Brain (organoid and tissue), 16 donors: ENCODE measurements at places on chromosomes 12 and 14. TPM values are rescaled to one million over a fixed set of nuclear protein-coding genes. Genes with fewer than 3 reads are reported as not detected.

GRCh38 chr12:66237505-66238175, 48.6 kb downstream of the IRAK3 start:
- DNase-seq, result no peak

DNA sequence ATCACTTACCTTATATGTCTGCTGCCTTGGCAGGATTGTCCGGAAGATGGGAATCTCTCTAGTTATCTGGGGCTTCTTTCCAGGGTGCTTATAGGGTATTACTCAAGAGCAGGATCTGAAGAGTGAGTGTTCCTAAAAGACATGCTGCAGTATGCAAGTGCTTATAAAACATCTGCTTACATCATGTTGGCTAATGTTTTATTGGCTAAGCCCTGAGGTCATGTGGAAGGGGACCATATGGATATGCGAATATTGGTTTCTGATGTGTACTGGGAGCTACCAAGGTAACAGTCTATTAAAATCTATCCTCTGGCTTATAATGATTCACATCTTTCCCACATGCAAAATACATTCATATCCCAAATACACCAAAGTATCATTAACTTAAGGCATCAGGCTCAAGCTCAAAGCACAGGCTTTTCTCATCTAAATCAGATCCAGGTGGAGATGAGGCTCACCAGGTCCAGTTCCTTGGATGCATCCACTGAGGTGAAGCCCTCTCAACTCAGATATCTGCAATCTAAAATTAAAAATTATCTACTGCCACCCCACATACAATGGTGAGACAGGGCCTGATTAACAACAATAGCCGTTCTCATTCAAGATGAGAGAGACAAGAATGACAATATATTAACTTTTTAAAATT, 29.8 kb downstream of the LRRIQ1 start:
- no peak for DNase-seq

DNA sequence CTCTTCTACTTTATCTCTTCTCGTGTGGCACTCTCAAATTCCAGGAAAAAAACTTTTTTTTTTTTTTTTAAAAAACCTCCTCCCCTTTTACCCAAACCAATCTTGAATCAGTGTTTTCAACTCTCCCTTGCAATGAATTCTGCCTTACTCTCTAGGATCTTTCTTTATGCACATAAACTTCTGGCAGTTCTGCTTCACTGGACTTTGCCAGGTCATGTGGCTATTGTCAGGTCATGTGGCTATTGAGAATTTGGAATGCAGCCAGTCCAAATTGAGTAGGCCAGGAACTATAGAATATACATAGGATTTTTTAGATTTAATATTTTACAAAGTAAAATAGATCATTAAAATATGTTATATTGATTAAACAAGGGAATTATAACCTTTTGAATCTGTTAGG, 218.2 kb downstream of the TMTC3 start:
- DNase-seq, result no peak

DNA sequence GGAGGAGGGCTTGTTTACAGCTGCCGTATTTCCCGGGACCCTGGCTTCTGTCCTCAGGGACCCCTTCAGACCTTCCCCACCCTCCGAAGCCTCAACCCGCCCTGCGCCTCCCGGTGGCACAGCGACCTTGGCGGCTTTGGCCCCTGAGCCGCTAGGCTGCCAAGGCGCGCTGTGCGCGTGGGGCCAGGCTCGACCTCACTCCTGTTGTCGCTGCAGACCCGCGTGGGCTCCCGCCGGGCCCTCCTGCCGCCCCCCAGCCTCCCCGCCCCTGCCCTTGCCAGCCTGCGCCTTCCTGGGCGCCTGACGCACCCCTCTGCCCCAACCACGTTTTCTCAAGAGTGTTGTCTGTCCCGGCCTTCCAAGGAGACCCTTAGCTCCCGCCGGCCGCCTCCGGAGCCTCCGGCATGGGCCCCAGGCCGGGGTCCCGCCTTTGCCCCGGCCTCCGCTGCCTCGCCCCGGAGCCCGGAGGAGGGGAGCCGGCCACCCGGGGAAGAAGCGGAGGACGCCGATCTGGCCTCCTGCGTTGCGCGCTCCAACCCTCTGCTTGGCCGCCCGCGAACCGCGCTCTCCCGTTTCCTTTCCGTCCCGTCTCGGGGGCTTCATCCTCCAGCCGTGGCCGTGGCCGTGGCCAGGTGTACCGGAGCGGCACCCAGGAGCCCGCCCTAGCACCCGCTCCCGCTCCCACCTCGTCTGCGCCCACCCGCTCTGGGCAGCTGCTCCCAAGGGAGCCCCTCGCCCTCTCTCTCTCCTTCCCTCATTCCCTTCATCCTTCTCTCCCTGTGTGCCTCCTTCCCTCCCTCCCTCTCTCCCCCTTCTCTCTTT, 19.9 kb downstream of the PPP2R5C start:
- DNase-seq, result peak; percentile 7

DNA sequence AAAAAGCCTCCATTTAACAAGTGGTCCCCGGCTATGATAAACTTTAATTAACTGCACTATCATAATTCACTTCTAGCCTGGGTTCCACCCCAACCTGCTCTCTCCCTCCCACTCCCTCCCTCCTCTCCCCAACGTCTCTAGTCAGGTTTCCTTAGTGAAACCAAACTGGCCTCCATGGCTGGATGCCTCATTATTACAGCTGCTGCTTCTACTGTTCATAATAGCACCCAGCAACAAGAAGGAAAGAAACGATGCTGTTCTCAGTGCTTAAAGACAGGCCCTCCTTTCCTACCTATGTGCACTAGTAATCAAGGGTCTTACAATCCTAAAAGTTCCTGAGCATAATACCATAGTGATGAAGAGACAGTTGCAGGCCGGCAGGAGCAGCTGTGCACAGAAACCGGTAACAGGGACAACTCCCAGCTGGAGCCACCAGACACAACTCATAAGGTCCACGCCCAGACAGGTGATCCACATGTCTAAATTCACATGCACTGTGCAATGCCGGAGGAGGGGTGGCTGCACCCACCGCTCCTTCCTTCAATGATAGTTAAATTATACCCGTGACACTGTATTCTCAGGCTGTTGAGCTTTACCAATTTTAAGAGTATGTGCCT, 6.2 kb downstream of the IRF2BPL start:
- DNase-seq, result peak; percentile 29

GRCh38 chr12:18922851-18923250, 184.9 kb downstream of the CAPZA3 start:
- DNase-seq, result no peak

DNA sequence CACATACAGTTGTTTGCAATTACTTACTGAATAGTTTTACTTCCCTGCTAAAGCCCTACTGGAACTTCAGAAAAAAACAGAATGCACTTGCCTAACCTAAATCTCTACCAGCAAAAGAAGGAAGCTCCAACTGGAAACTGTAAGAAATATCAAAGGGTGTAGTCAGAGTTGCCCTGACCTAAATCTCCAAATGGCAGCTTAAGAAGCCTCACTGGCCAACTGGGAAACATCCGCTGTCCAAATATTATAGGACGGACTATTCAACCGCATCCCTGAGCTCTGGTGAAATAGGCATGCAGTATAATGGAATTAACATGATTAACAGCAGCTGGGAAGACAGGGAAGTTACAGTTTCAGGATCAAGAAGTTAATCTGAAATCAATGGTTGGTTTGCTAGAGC, 24.3 kb downstream of the ANAPC7 start:
- no peak for DNase-seq

- DNase-seq, result peak; percentile 57
Measured at GRCh38 chr12:49208676-49209075, 19.8 kb upstream of the TUBA1A start.

DNA sequence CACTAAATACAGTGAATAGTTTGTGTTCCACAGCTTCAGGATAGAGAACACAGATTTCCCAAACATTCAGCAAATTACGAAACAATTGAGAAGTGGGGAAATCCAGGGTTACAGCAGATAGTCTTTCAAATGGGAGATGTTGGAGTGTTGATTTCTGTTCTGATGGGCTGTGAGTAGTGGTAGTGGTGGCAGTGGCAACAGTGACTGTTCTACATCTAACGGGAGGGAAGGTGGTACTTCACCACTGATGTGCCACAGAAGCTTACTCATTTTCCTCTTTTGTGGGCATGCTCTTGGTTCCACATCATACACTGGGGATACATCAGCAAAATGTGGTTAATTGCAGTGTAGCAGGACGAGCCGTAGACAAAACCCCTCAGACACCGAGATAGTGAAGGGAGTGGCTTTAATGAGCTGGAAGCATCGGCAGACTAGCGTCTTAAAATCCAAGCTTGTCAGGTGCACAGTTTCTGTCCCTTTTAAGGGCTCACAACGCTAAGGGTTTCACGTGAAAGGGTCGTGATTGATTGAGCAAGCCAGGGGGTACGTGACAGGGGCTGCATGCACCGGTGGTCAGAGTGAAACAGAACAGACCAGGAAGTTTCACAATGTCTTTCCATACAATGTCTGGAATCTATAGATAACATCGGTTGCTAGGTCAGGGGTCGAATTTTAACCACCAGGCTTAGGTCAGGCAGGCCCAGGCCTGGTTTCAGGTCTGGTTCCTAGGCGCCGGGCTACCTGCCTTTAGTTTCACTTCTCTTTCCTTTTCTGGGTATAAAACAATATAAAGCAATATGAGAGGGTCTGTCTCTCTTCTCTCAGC, 330.6 kb upstream of the FBXO33 start:
- DNase-seq, result no peak

DNA sequence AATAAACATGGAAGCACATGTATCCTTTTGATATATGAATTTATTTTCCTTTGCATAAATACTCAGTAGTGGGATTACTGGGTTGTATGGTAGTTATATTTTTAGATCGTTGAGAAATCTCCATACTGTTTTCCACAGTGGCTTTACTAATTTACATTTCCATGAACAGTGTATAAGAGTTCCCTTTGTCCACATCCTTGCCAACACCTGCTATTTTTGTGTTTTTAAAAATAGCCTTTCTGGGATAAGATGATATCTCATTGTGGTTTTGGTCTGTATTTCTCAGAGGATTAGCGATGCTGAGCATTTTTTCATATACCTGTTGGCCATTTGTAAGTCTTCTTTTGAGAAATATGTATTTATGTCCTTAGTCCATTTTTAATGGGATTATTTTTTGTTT, 329.2 kb upstream of the KITLG start:
- DNase-seq, result no peak

The ACOT4 gene
- polyA plus RNA-seq, result 2.4 TPM

The IFNG-AS1 gene
- polyA plus RNA-seq, result not detected

The PARPBP gene
- 3.9 TPM for polyA plus RNA-seq

The NID2 gene
- polyA plus RNA-seq, result 6.1 TPM

The ADGRD1 gene
- polyA plus RNA-seq, result 2.9 TPM
